ENCODE measurements at places on chromosomes 1 and 21. TPM values are rescaled to one million over a fixed set of nuclear protein-coding genes. Genes with fewer than 3 reads are reported as not detected.

GRCh38 chr1:29960156-29960755 is 723.9 kb downstream of the PTPRU start:
- no peaks in the 10 kb centered on the region for H3K36me3 ChIP-seq
- no peak for DNase-seq
- H3K27ac ChIP-seq, result no peak overlapping the region
- no peaks in the 10 kb centered on the region for H3K27me3 ChIP-seq

- no peaks in the 10 kb centered on the region for H3K4me1 ChIP-seq
- H3K27me3 ChIP-seq, result no peaks in the 10 kb centered on the region
- no peak overlapping the region for H3K4me3 ChIP-seq
- no peak overlapping the region for H3K27ac ChIP-seq
- DNase-seq, result no peak
- no peaks in the 10 kb centered on the region for H3K36me3 ChIP-seq
Measured at GRCh38 chr1:192474080-192474683, 101.4 kb upstream of the RGS1 start.

GRCh38 chr21:46498335-46499050 is 39.8 kb downstream of the DIP2A start:
- DNase-seq, result no peak
- peaks cover 2% of the 10 kb centered on the region for H3K36me3 ChIP-seq
- peaks cover 19% of the 10 kb centered on the region for H3K4me1 ChIP-seq
- H3K4me3 ChIP-seq, result no peak overlapping the region
- no peak overlapping the region for H3K27ac ChIP-seq

DNA sequence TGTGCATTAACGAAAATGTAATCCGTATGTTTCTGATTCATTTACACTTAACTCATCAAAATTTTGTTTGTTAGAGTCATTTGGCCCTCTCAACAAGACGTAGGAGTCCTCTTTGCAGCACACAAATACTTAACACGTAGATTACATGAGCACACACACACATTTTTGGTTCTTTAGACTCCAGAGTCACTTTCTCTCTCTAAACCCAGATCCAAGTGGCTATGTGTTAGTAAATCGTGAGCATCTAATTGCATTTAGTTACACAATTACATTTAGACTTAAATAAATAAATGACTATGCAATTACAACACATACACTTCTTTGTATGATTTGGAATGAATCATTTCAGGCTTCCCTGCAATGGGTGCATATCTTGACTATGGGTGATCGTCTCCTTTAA is 109.0 kb upstream of the GREM2 start:
- no peak for DNase-seq
- no peak overlapping the region for H3K27ac ChIP-seq
- H3K4me3 ChIP-seq, result no peak overlapping the region
- H3K4me1 ChIP-seq, result no peaks in the 10 kb centered on the region
- H3K36me3 ChIP-seq, result no peaks in the 10 kb centered on the region

- no peak for DNase-seq
- H3K4me3 ChIP-seq, result no peak overlapping the region
- H3K4me1 ChIP-seq, result no peaks in the 10 kb centered on the region
- no peaks in the 10 kb centered on the region for H3K36me3 ChIP-seq
- no peak overlapping the region for H3K27ac ChIP-seq
Measured at GRCh38 chr1:199264911-199265310, 626.1 kb downstream of the PTPRC start.

P3R3URF gene
- total RNA-seq, result not detected

DNA sequence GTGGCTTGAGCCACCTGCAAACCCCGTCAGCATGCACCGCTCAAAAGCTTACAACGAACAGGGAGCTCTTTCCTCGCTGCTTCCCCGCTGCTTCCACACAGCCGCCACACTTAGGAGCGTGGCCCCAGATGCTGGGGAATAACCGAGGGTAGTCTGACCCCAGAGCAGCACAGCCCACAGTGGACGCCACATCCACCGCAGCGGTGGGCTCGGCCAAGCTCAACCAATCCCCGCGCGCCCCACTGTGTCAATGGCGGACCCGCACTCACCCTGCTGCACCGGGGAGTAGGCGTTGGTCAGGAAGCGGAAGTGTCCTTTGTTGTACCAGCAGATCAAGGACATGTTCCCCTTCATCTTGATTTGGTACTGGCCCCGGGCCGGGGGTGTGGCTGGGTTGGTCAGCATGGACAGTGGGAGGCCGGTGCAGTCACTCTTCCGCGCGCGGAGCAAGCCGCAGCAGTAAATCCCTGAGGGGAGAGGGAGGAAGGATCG is 93.5 kb downstream of the PGBD5 start:
- no peak for DNase-seq
- H3K27ac ChIP-seq, result no peak overlapping the region
- H3K4me1 ChIP-seq, result no peaks in the 10 kb centered on the region
- H3K4me3 ChIP-seq, result no peak overlapping the region
- peaks cover 44% of the 10 kb centered on the region for H3K27me3 ChIP-seq

- no peaks in the 10 kb centered on the region for H3K27me3 ChIP-seq
- peaks cover 3% of the 10 kb centered on the region for H3K4me1 ChIP-seq
- no peaks in the 10 kb centered on the region for H3K36me3 ChIP-seq
- no peak overlapping the region for H3K27ac ChIP-seq
- DNase-seq, result no peak
- H3K4me3 ChIP-seq, result no peak overlapping the region
Measured at GRCh38 chr1:85172684-85173337, 28.0 kb downstream of the SYDE2 start.

GRCh38 chr1:180925471-180926051 is 12.9 kb downstream of the KIAA1614 start:
- no peaks in the 10 kb centered on the region for H3K36me3 ChIP-seq
- DNase-seq, result no peak
- no peaks in the 10 kb centered on the region for H3K27me3 ChIP-seq
- peaks cover 5% of the 10 kb centered on the region for H3K4me1 ChIP-seq

GRCh38 chr1:31032266-31032665 is 33.3 kb downstream of the PUM1 start:
- no peak overlapping the region for H3K4me3 ChIP-seq
- H3K36me3 ChIP-seq, result peaks cover 10% of the 10 kb centered on the region
- DNase-seq, result no peak
- H3K27ac ChIP-seq, result no peak overlapping the region
- no peaks in the 10 kb centered on the region for H3K27me3 ChIP-seq

DNA sequence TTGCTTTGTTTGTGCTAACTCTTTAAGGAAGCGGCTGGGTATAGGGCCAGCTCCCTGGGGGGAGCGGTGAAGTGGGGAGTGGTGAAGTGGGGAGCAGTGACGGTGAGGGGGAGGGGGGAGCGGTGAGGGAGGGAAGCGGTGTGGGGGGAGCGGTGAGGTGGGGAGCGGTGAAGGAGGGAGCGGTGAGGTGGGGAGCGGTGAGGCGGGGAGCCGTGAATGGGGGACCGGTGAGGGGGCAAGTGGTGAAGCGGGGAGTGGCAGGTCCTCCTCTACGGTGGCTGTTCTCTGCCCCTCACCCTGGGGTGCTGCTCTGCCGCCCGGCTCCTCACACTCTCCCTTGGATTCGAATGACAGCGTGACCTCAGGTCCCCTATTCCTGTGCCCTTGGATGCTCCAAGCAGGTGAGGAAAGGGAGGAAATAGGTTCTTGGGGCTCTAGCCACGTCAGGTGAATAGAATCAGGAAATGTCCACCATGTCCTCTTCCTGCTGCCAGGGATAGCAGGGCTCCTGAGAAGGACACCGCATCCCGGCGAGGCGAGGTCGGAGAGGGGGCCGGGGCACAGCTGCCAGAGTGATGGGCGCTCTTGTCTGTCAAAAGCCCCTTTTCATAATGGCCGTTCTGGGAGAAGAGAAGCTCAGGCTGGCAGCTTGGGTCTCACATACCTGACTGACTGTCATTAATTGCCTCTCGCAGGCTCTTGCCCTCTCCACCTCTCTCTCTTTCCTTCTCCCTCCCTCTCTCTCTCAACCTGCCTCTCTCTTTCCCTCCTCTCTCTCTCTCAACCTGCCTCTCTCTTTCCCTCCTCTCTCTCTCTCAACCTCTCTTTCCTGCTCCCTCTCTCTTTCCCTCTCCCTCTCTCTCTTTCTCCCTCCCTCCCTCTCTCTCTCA is 134.2 kb downstream of the PGBD5 start:
- H3K36me3 ChIP-seq, result no peaks in the 10 kb centered on the region
- no peaks in the 10 kb centered on the region for H3K4me1 ChIP-seq
- no peak overlapping the region for H3K4me3 ChIP-seq
- peaks cover 26% of the 10 kb centered on the region for H3K27me3 ChIP-seq

RPE65 gene
- not detected for total RNA-seq

OVAAL gene
- total RNA-seq, result not detected

GRCh38 chr1:9440763-9441194 is 98.5 kb upstream of the SLC25A33 start:
- no peak overlapping the region for H3K27ac ChIP-seq
- no peaks in the 10 kb centered on the region for H3K36me3 ChIP-seq
- no peak overlapping the region for H3K4me3 ChIP-seq
- H3K27me3 ChIP-seq, result no peaks in the 10 kb centered on the region

S100A6 gene
- total RNA-seq, result 400 TPM

DNA sequence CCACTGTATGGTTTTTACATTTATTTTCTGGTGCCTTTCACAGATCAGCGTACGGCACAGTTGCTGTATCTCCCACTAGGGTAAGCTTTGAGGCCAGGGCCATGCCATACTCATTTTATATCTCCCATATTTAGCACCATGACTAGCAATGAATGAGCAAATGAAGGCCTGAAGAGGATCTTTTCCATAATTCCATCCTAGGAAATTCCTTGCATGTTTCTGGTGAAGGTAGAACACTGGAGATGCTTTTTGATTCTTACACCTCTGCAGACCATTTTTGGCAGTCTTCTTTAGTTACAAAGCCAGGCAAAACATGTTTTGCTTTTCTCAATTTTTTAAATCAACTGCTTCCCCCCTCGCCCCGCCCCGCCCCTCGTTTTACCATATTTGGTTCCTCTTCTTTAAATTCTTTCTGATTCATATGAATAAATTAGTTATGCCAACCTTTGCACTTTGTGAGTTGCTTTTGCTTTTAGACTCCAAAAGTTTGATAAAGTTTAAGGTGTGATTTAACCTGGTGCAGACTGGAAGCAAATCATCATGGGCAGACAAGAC is 78.9 kb upstream of the AK4 start:
- H3K36me3 ChIP-seq, result no peaks in the 10 kb centered on the region
- H3K4me3 ChIP-seq, result peak overlapping the region; percentile 98

DNA sequence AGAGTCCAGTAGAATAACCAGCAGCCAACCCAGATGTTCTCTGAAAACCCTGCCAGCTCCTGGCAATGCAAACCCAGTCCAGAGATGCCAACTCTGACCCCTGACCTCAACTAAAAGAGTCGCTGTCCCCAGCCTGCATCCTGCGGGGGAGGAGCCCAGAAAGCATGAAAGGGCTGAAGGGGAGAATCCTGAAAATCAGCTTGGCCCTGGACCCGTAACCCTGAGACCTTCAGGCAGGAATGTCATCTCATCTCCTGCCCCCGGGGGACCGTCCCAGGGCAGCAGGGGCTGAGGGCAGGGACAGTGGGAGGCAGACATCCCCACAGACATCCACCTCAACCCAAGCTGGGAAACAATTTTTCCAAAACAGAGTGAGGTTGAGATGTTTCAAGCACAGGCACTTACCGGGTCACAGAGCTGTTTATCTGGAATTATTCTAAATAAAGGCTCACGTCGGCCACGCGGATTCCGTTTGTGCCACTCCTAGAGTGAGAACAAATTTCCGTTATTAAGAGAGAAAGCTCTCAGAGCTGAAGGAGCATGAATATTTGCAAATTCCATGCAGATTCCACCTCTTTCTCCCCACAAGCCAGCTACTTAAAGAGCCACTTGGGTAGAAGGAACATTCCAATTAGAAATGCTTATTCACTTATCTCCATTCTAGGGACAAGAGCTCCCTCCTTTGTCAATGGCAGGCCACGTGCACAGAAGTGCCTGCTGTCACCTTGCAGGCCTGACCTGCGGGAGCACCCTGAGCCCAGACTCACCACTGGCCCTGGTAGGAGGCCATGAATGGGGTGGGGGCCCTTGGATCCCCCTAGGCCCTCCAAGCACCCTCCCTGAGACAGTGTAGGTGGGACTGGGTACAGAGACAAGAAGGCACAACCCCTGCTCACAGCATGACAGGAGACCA is 240.1 kb downstream of the NPHP4 start:
- H3K4me1 ChIP-seq, result no peaks in the 10 kb centered on the region
- H3K4me3 ChIP-seq, result no peak overlapping the region
- no peaks in the 10 kb centered on the region for H3K36me3 ChIP-seq
- no peaks in the 10 kb centered on the region for H3K27me3 ChIP-seq

GRCh38 chr1:24248859-24249258 is 61.8 kb upstream of the IFNLR1 start:
- DNase-seq, result no peak
- no peaks in the 10 kb centered on the region for H3K27me3 ChIP-seq
- no peaks in the 10 kb centered on the region for H3K4me1 ChIP-seq
- H3K4me3 ChIP-seq, result no peak overlapping the region
- no peak overlapping the region for H3K27ac ChIP-seq

DISP3 gene
- total RNA-seq, result 0.95 TPM

MARK1 gene
- total RNA-seq, result not detected

HSD3B2 gene
- 0.59 TPM for total RNA-seq

DNA sequence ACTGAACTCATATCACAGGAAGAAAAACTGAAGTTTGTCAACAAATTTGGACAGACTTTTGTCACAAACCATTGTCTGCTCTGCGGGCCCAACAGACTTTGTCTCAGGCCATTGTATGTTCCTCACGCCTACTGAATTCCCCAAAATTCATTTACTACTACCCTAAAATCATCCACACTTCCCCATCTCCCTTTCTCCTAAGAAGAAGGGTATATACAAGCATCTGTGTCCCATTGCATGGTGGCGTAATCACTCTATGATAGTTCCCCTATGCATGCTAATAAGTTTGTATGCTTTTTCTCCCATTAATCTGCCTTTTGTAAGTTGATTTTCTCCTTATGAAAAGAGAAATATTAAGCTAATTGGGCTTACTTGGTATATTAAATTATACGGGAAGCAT is 54.9 kb upstream of the ATF3 start:
- H3K36me3 ChIP-seq, result no peaks in the 10 kb centered on the region
- H3K4me1 ChIP-seq, result peaks cover 3% of the 10 kb centered on the region
- H3K4me3 ChIP-seq, result no peak overlapping the region
- no peaks in the 10 kb centered on the region for H3K27me3 ChIP-seq
- no peak overlapping the region for H3K27ac ChIP-seq

- H3K4me3 ChIP-seq, result no peak overlapping the region
- no peaks in the 10 kb centered on the region for H3K27me3 ChIP-seq
Measured at GRCh38 chr21:17231124-17231523, 281.7 kb upstream of the CXADR start.

LYPD8 gene
- total RNA-seq, result not detected

DNA sequence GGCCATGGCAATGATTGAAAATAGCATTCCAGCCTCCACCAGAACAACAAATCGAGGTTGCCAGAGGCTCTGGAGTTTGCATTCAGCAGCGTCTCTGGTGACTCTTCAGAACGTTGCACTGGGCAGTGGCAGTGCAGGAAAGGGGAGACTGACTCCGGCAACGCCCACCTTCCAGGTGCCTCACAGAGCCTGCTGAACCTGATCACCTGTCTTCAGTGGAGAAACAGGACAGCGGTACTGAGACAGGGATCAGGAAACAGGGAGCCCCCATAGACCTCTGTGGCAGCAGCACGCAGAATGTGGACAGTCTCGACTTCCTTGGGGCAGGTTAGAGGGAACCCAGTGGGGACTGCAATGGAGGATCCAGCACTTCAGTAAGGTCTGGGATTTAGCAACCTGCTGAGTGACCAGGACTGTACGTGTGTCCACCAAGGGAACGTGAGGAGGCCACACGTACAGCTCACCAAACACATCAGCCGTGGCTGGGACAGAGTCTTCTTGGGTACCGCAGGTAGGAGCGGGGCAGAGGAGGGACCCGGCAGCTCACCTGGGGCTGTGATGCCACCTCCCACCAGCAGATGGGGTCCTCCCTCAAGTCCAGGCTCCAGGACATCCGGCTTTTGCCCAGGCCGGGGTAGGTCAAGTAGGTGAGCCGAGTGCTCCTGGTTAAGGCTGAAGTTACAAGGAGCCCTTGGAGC is 128.6 kb downstream of the PRDM2 start:
- H3K36me3 ChIP-seq, result no peaks in the 10 kb centered on the region
- H3K27me3 ChIP-seq, result peaks cover 25% of the 10 kb centered on the region
- peak; percentile 12 for DNase-seq
- H3K4me3 ChIP-seq, result no peak overlapping the region
- peaks cover 6% of the 10 kb centered on the region for H3K4me1 ChIP-seq
- no peak overlapping the region for H3K27ac ChIP-seq

Data from T-cell (primary cell).